ENCODE measurements at places on chromosomes 4 and X. TPM values are rescaled to one million over a fixed set of nuclear protein-coding genes. Genes with fewer than 3 reads are reported as not detected.

The RHOXF2 gene
- not detected for total RNA-seq

The ELF4 gene
- 23.9 TPM for total RNA-seq

GRCh38 chr4:86908251-86908657 is 16.0 kb upstream of the C4orf36 start:
- no peak for DNase-seq

DNA sequence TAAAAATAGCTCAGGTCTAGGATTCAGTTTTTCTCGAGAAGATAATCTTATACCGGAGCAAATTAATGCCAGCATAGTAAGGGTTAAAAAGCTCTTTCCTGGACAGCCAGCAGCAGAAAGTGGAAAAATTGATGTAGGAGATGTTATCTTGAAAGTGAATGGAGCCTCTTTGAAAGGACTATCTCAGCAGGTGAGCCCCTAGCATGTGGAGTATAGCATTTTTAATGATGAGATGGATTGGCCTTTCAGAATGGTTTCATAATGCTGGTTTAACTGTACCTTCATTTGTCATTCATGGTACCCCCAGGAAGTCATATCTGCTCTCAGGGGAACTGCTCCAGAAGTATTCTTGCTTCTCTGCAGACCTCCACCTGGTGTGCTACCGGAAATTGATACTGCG is 79.4 kb downstream of the SLC10A6 start:
- DNase-seq: no peak

- DNase-seq: no peak
Measured at GRCh38 chr4:178255172-178255571, 812.9 kb upstream of the AGA start.

DNA sequence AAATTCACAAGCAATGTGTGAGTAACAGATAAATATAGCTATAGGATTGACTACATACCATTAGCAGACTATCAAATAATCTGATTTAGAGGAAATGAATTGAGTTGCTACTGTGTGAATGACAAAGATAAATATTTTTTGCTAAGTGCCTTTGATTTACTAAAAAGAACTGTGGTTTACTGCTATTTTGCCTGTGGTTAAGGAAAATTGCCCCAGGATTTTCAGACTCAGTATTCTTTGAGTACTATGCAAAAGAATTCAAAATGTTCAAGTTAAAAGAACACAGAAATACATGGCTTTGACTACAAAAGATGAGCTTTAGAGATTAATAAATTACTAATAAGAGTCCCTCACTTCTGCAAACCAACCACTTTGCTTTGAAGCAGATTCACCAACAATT is 853.8 kb downstream of the ADGRL3 start:
- no peak for DNase-seq

Measured in activated CD4-positive, alpha-beta T cell treated with anti-CD3 and anti-CD28 coated beads for 36 hours (primary cell).